ENCODE measurements at places on chromosomes 1 and 21.
A peak's percentile ranks its signal among the peaks of the same experiment; 100 is the strongest.

GRCh38 chr1:40185951-40186864, 25.0 kb downstream of the RLF start:
- peak; percentile 49 for DNase-seq

DNA sequence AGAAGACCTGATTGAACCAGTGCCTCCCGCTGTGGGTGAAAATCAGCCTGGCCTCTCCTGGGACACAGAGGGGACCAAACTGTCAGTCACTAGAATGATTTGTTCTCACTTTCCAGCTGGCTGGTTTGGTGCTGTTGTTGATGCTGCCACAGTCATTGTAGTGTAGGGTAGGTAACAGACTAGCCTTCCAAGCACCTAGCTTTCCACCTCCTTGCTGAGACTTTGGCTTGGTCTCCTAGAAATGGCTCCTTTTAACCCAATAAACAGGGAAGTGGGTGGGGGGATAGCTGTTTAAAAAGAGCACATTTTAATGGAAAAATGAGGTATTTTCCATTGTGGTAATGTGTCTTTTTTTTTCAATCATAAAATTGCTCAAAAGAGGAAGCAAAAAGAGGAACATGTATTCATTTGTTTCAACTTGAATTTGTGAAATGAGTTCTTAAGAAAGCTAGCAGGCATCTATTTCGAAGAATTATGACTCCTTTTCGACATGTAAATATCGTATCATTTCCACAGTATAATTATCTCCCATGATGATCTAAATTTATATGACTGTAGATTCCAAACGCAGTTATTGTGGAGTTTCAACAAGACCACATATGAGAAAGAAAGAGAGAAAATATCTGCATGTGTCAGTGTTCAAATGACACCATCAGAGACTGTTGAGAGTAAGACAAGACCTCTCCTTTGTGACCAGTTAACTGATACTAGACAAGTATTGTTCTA, 190.1 kb downstream of the HLX start:
- DNase-seq = no peak

DNA sequence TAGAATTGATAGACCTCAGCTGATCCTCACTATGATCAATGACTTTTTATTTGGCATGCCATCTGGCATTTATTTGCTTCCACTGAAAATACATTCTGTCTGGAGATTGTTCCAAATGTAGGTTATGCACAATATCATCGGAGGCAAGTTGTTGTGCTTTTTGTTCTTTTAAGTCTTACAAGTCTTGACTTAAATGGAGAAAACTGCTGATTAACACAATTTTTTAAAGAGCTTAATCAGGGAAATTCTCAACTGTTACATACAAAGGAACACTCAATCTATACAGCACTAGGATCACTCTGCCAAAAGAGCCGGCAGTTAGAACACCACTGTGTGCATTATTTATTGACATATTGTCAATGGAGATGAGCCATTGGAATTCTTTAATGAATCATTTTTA, 19.2 kb downstream of the CYYR1 start:
- DNase-seq = no peak

DNA sequence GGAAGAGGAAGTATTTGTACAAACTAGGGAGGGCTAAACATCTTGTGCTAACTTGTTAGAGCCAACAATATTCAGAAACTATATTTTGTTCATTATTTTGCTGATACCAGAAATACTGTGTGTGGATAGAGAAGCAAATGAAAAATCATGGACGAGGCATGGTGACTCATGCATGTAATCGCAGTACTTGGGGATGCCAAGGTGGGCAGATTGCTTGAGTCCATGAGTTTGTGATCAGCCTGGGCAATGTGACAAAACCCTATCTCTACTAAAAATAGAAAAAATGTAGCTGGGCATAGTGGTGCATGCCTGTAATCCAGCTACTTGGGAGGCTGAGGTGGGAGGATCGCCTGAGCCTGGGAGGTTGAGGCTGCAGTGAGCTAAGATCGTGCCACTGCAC, 13.4 kb downstream of the LRRC41 start:
- no peak for DNase-seq

- DNase-seq = no peak
Observed at GRCh38 chr1:172167796-172168596, 252.5 kb upstream of the C1orf105 start.

- no peak for DNase-seq
Observed at GRCh38 chr1:169527001-169527400, 41.3 kb upstream of the SLC19A2 start.

GRCh38 chr21:42721341-42721824, 68.0 kb downstream of the PDE9A start:
- DNase-seq = no peak

DNA sequence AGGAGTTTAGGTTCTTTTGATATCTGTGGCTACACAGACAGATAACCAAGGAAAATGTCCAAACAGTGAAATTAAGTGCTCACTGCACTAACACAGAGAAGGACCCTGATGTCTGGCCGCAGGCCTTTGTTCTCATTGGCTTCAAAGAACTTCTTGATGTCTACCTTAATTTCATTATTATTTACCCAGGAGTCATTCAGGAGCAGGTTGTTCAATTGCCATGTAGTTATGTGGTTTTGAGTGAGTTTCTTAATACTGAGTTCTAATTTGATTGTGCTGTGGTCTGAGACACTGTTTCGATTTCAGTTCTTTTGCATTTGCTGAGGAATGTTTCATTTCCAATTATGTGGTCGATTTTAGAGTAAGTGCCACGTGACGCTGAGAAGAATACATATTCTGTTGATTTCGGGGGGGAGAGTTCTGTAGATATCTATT, 15.2 kb upstream of the LGALS8 start:
- no peak for DNase-seq

GRCh38 chr1:171911506-171911905, 70.2 kb downstream of the DNM3 start:
- no peak for DNase-seq

DNA sequence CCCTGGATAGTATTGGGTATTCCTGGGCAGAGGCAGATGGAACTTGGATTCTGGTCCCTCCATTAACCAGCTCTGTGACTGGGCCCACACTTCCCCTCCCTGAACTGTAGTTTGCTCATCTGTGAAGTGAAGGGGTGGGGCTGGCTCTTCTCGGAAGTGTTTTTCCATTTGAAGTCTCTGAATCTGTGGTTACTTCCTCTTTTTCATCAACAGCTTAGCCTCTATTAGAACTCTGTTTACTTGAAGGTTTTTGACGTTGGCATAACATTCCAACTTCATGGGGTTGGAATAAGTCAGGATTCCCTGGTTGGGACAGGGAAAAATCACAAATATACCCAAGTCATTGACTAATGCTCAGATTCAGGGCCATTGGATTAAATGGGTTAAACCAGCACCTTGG, 3.6 kb downstream of the KIAA0040 start:
- DNase-seq = peak; percentile 52

- no peak for DNase-seq
Observed at GRCh38 chr1:63559357-63559756, 33.9 kb upstream of the PGM1 start.

DNA sequence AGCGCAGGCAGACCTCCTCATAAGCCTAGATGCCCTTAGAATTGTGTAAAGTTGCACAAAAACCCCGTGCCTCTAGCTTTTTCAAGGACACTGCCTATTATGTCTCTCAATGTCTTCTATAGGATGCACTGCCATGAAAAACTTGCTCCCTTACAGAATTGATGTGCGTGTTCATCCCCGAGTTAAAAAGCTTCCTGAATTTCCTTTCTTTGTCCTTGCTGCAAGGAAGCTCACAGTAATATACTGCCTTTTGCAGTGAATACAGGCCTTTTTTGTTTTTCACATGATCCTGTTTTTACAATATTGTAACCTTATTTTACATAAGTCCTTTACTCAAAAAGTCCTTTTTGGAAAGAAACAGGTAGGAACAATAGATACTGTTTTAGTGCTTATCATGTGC, 193.0 kb downstream of the TTLL7 start:
- DNase-seq = no peak

GRCh38 chr1:60113028-60113427, 39.5 kb upstream of the C1orf87 start:
- DNase-seq = no peak

DNA sequence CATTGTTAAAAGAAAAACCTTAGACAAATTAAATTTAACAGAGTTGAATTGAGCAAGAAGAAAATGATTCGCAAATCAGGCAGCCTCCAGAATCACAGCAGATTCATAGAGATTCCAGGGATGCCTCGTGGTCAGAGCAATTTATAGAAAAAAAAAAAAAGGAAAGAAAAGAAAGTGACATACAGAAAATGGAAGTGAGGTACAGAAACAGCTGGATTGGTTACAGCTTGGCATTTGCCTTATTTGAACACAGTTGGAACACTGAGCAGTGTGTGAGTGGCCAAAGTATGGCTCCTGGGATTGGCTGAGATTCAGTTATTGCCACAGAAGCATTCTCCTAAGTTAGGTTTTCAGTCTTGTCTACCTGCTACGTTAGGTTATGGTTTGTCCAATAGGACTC, 9.1 kb upstream of the C21orf91 start:
- no peak for DNase-seq

DNA sequence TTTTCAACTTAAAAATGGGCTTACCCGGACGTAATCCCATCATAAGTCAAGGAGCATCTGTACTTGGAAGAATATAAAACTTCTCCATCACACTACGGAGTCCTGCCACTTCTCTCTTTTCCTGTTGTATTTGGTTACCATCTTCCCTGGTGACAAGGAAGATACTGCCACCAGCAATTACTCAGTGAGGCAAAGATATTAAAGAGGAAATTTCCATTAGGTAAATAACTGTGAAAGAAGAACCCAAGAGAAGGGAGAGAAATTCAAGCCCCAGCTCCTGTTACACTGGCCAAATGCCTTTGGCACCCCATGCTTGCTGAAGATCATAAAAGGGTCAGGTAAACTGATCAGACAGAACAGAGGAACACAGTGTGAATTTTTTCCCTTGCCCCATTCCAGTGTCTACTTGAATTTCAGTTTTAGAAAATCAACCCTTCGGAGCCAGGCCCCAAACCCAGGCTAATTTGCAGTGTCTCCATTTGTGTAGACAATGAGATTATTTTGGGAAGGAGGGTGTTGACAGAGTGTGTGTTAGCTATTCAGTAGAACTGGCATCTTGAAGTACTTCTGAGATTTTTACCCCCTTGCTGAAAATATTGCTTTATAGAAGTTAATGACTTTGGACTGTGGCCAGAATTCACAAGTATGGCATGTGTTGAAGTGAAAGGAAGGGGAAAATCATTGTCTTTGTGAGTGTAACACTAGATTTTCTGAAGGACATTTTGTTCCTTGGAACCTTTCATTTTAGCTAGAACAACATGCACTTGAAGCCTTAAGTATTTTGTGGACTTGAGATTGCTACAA, 167.1 kb downstream of the DHRS3 start:
- DNase-seq = no peak

DNA sequence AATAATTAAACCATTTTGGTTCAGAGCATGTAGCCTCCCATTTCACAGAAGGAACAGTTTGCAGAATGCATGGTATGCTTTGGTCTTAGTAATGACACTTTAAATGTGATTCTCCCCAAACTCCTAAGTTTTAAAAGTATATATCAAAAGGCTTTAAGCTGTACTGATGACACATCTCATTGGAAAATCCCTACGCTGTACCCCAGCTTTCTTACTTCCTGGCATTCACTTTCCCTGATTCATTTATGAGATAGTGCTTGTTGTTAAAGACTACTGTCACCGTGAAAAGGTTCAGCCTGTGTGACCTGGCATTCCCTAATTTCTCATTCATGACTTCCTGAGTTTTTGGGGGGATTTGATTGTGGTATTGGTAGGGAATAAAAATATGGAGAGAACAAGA, 53.4 kb downstream of the MPZL1 start:
- no peak for DNase-seq

DNA sequence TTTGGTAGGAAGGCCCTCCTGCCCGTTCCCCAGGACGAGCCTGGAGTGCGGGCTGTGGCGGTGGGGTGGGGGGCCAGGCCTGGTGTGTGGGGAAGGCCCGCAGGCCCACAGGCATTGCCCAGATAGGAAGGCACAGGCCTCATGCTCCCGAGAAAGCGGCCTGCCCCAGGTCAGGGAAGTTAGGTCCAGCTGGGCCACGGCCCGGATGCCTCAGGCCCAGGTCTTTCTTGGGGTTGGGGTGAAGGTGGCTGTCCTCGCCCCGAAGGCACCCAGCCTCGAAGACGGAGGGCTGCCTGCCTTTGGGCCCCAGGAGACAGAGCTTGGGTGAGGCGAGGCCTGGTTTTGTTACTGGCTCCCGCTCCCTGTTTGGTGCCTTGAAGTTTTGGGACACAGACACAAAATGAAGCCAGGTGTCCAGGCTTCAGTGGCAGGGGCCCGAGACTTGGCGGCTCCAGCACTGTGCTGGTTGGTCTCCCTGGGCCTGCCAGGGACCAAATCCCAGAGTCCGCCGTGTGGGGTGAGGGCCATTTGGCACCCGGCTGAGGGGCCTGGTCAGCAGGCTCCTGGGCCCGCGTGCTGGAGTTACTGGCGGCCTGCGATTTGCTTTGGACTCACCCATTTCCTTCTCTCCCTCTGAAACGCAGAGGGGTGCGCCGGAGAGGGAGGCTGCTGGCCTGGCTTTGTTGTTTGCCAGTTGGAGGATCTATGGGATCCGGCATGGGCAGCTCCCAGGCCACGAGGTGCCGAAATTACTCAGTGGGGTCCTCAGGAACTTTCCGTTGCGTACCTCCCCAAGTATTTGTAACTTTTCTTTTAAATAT, 2.0 kb downstream of the SKI start:
- no peak for DNase-seq
